Stimulated activated CD4-positive, alpha-beta T cell treated with anti-CD3 and anti-CD28 coated beads, Interleukin-1b, Interleukin-23, amount 100 ng/mL, for 1 hour (primary cell): ENCODE measurements at places on chromosomes 1 and 21.

- no peak for DNase-seq
Observed at GRCh38 chr1:56773341-56774066, 45.7 kb downstream of the FYB2 start.

DNA sequence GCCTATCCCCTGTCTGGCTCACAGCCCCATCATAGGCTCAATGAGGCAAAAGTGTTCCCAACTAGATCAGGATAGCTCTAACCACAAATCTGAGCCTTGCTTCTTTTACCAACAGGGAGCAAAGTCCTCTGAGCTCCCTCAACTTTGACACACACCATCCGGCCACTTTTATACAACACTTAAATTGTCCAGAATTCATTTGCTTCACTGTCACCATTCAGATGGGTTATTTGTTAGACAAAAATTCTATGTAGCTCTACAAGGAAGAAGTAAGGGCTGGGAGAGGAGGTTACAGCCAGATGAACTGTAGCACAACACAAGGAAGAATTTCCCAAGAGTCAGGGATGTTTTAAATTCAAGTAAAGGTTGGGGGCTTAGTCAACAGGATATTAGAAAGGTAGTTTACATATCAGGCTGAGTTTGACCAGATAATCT is 50.8 kb downstream of the TGFBR3 start:
- no peak for DNase-seq

- DNase-seq, result no peak
Observed at GRCh38 chr1:4468804-4469514, 185.4 kb upstream of the AJAP1 start.

DNA sequence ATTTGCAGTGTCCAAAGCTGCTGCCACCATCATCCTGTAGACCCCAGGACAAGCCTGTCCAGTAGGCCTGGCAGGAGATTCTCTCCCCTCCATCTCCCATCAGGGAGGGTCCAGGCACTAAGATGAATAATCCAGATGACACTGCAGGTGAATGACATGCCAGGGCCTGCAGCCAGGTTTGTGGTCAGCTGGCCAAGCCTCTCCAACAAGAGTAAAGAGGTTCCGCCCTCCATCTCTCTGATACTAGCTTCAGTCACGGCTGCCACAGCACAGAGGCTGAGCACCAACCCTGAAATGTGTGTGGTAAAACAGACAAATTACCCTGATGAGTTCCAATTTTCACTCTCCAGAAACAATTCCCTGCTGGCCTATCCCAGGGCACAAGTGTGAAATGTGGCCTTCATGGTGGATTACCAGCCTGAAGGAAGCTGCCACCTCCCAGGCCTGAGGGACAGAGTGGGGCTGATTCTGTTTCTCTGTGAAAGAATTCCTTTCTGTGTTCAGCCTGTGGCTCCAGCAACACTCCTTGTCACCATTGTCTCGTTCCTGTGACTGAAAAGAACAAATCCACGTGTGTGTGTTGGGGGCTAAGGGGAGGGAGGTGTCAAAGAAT is 19.9 kb upstream of the LHX4 start:
- DNase-seq, result no peak

GRCh38 chr1:27787895-27788294 is 14.9 kb downstream of the STX12 start:
- DNase-seq, result no peak

- DNase-seq, result no peak
Observed at GRCh38 chr1:6288665-6289064, 27.8 kb upstream of the GPR153 start.

DNA sequence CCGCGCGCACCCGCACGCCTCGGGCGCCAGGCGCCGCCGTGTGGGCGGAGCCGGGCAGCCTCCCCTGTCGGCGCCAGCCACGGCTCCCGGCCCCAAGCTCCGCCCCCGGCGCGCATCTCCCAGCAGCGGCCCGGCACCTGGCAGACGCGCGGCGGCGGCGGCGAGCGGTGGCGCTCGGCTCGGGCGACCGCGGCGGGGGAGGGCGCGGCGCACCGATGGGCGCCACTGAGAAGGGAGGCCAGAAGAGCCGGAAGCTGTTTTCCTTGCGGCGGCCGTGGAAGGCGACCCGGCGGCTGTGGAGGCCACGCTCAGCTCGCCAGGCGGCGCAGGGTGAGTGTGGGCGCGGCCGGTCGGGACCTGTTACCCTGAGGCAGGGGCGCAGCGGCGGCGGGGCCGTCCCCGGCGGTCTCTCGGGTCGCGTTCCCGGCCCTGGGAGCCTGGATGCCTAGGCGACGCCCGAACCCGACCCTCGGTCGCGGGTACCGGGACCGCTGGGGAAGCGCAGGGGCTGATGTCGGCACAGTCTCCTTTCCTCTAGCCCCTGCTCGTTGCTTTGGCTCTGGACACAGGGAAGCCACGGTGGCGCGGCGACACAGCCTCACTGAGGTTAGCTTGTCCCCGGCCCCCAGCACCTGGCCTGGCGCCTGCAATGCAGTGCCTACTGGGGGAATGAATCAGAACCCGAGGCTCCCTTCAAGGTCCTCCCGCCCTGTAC is 54.9 kb upstream of the DNAJC6 start:
- peak; percentile 71 for DNase-seq

GRCh38 chr1:53338423-53338822 is 10.6 kb upstream of the LRP8 start:
- DNase-seq, result no peak
